Stomach (tissue), 19 donors: ENCODE measurements at places on chromosomes 2 and 18. TPM values are rescaled to one million over a fixed set of nuclear protein-coding genes. Genes with fewer than 3 reads are reported as not detected.

- H3K27me3 ChIP-seq, result no peaks in the 10 kb centered on the region
- H3K27ac ChIP-seq, result no peak overlapping the region
- H3K36me3 ChIP-seq, result peaks cover 4% of the 10 kb centered on the region
- no peak overlapping the region for H3K4me3 ChIP-seq
- H3K4me1 ChIP-seq, result peaks cover 34% of the 10 kb centered on the region
- no peak for DNase-seq
These were observed 53.5 kb downstream of the ATL2 start for GRCh38 chr2:38323623-38324022.

ATP6V1B1 gene
- total RNA-seq, result not detected

CHCHD5 gene
- total RNA-seq, result 111 TPM

GRCh38 chr2:118569876-118570535, 277.4 kb downstream of the EN1 start:
- H3K27ac ChIP-seq, result no peak overlapping the region
- no peak overlapping the region for H3K4me3 ChIP-seq
- H3K36me3 ChIP-seq, result no peaks in the 10 kb centered on the region
- peaks cover 10% of the 10 kb centered on the region for H3K4me1 ChIP-seq

- no peaks in the 10 kb centered on the region for H3K27me3 ChIP-seq
- H3K4me3 ChIP-seq, result no peak overlapping the region
- no peak overlapping the region for H3K27ac ChIP-seq
- DNase-seq, result no peak
- no peaks in the 10 kb centered on the region for H3K36me3 ChIP-seq
These were observed 175.9 kb downstream of the DYSF start for GRCh38 chr2:71629273-71629672.

GRCh38 chr18:23231340-23232021, 96.2 kb downstream of the CABLES1 start:
- H3K4me3 ChIP-seq, result no peak overlapping the region
- H3K27ac ChIP-seq, result peak overlapping the region; percentile 56
- H3K27me3 ChIP-seq, result no peaks in the 10 kb centered on the region
- H3K36me3 ChIP-seq, result peaks cover 16% of the 10 kb centered on the region

- no peak overlapping the region for H3K27ac ChIP-seq
- no peaks in the 10 kb centered on the region for H3K27me3 ChIP-seq
- H3K36me3 ChIP-seq, result no peaks in the 10 kb centered on the region
- no peak overlapping the region for H3K4me3 ChIP-seq
These were observed 75.1 kb downstream of the PLEKHM3 start for GRCh38 chr2:207950063-207950760.

PER2 gene
- 40.8 TPM for total RNA-seq

ESCO1 gene
- 53.6 TPM for total RNA-seq

DNA sequence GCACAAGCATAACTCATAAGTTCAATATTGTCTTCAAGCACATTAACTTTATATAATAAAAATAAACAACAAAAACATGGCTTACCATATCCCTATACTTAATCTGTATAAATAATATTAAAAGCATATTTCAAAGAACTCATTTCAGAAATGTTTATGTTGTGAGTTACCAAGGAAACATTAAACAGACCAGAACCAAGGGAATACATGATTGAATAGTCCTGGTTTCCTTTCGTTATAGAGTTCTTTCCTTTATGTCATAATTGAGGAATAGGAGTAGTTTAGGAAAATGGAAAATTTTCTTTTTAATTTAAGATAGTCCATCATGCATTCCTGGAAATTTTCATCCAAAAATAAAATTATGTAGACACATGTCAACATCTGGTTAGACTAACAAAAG, 343.0 kb downstream of the ERBB4 start:
- DNase-seq, result peak; percentile 6
- no peaks in the 10 kb centered on the region for H3K36me3 ChIP-seq
- no peak overlapping the region for H3K27ac ChIP-seq

GRCh38 chr18:52219102-52219501, 120.9 kb upstream of the DCC start:
- no peaks in the 10 kb centered on the region for H3K27me3 ChIP-seq
- no peaks in the 10 kb centered on the region for H3K4me1 ChIP-seq
- no peak for DNase-seq
- no peak overlapping the region for H3K27ac ChIP-seq
- H3K4me3 ChIP-seq, result no peak overlapping the region

LIMS2 gene
- 90.4 TPM for total RNA-seq

GRCh38 chr2:241635756-241636155, 1.2 kb downstream of the THAP4 start:
- H3K27ac ChIP-seq, result peak overlapping the region; percentile 100
- peaks cover 30% of the 10 kb centered on the region for H3K4me1 ChIP-seq
- peaks cover 34% of the 10 kb centered on the region for H3K36me3 ChIP-seq
- peak overlapping the region; percentile 88 for H3K4me3 ChIP-seq

GRCh38 chr2:38039121-38039910, 36.6 kb downstream of the CYP1B1 start:
- no peak overlapping the region for H3K27ac ChIP-seq
- peaks cover 31% of the 10 kb centered on the region for H3K27me3 ChIP-seq
- no peak overlapping the region for H3K4me3 ChIP-seq

- no peak overlapping the region for H3K27ac ChIP-seq
- DNase-seq, result peak; percentile 35
- H3K4me3 ChIP-seq, result no peak overlapping the region
- no peaks in the 10 kb centered on the region for H3K36me3 ChIP-seq
These were observed 30.5 kb downstream of the GALNT14 start for GRCh38 chr2:31107591-31108300.

DNA sequence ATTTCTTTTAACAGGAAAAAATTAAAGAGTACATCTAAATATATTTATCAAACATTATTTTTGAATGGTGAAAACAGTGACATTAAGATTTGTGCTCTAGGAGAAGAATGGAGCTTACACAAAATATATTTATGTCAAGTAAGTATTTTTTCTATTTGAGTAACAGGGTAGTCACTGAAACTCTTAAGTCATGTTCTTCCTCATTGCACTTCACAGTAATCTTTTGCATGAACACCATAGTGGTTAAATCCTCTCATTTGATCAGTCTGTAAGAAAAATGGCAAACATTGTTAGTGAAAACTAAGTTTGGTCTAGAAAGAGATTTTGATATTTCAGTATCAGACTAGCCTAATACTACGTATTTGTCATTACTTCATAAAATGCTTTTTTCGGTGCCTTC, 8.1 kb downstream of the GMCL1 start:
- H3K27me3 ChIP-seq, result no peaks in the 10 kb centered on the region
- no peak overlapping the region for H3K4me3 ChIP-seq
- peaks cover 4% of the 10 kb centered on the region for H3K36me3 ChIP-seq

CCL20 gene
- 8.7 TPM for total RNA-seq

DNA sequence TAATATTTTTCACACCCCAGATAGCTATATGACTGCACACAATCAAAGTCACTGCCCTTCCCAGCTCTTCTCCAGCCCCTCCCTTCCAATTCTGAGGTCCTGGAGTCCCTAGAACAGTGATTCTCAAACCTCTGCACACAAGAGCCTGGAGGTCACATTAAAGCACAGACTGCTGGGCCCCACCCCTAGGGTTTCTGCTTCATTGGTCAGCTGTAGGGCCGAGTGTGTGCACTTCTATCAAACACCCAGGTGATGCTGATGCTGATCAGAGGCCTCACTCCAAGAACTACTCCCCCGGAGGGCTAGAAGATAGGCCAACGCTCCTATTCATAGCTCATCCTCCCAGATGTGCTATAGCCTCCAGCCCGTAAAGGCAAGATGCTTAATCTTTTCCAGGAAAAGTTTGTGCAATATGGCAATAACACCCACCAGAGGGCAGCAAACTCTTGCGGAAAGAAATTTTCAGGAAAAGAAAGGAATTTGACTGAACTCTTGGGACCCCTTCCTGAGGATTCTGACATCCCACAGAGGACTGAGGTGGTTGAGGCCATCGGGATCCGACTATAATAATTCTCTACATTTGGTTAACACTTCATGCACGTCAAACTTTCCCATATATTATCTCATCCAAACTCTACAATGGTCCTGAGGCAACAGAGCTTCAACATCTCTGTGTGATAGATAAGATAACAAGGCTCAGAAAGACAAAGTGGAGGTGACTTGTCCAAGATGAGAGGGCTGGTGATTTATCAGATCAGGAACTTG, 194.2 kb upstream of the PKDCC start:
- H3K27ac ChIP-seq, result no peak overlapping the region
- H3K27me3 ChIP-seq, result no peaks in the 10 kb centered on the region
- H3K36me3 ChIP-seq, result no peaks in the 10 kb centered on the region
- H3K4me1 ChIP-seq, result peaks cover 7% of the 10 kb centered on the region

DNA sequence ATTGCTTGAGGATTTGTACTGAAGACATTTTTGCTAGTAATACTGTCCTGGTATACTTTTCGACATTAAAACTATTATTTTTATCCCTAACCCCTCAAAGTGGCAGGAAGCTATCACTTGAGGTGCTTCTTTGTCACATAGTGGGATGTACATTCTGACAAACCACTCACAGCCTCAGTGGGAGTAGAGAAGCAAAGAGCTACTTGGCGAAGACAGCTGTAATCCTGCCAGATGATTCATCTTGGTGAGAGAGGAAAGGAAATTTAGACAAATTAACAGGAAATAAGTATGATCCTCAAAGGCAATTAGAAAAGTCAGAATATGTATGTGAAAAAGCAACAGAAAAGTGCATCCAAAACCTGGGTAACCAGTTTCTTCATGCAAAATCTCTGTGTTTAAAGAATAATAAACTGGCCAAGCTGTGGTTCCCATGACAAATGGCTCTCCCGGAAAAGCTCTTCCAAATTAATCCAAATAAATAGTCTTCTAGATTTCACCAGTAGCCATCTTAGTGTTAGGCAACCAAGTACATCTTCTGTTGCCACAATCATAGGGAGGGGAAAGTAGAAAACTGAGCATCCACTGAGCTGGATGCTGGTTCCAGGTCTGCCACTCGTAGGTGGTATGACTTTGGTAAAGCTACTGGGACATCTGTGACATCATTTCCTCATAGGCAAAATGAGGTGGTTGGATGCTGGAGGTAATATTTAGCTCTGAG, 308.0 kb upstream of the LYPD1 start:
- DNase-seq, result no peak
- no peaks in the 10 kb centered on the region for H3K4me1 ChIP-seq
- no peak overlapping the region for H3K4me3 ChIP-seq
- H3K27ac ChIP-seq, result no peak overlapping the region

GRCh38 chr2:8794923-8795825, 42.2 kb downstream of the KIDINS220 start:
- no peaks in the 10 kb centered on the region for H3K4me1 ChIP-seq
- H3K4me3 ChIP-seq, result no peak overlapping the region
- DNase-seq, result no peak
- H3K27me3 ChIP-seq, result no peaks in the 10 kb centered on the region
- no peak overlapping the region for H3K27ac ChIP-seq

CXCR4 gene
- total RNA-seq, result 1.2 TPM

LONRF2 gene
- total RNA-seq, result 32.1 TPM

GRCh38 chr2:146954544-146954943, 890.3 kb upstream of the ACVR2A start:
- H3K36me3 ChIP-seq, result no peaks in the 10 kb centered on the region
- DNase-seq, result no peak
- H3K27me3 ChIP-seq, result no peaks in the 10 kb centered on the region

LBX2 gene
- total RNA-seq, result not detected

C2orf80 gene
- total RNA-seq, result not detected

- H3K4me3 ChIP-seq, result no peak overlapping the region
- H3K36me3 ChIP-seq, result no peaks in the 10 kb centered on the region
- peak; percentile 15 for DNase-seq
- H3K4me1 ChIP-seq, result peaks cover 9% of the 10 kb centered on the region
- H3K27me3 ChIP-seq, result no peaks in the 10 kb centered on the region
These were observed 3.9 kb downstream of the NEB start for GRCh38 chr2:151730262-151730975.

INPP5D gene
- total RNA-seq, result 11.2 TPM

- no peak for DNase-seq
- peaks cover 30% of the 10 kb centered on the region for H3K4me1 ChIP-seq
- H3K27me3 ChIP-seq, result no peaks in the 10 kb centered on the region
- peak overlapping the region; percentile 10 for H3K27ac ChIP-seq
- no peak overlapping the region for H3K4me3 ChIP-seq
These were observed 42.3 kb downstream of the SPRED2 start for GRCh38 chr2:65390134-65390533.

POU3F3 gene
- not detected for total RNA-seq
